CD4-positive, alpha-beta T cell treated with Interleukin-15 for 1 hour (primary cell): ENCODE measurements at places on chromosomes 5 and 9.

- no peak for DNase-seq
Measured at GRCh38 chr5:156375895-156376495, 49.0 kb downstream of the SGCD start.

GRCh38 chr5:139657363-139658321, 9.5 kb downstream of the CXXC5 start:
- DNase-seq: no peak

- no peak for DNase-seq
Measured at GRCh38 chr9:124780060-124780756, 3.3 kb downstream of the OLFML2A start.

DNA sequence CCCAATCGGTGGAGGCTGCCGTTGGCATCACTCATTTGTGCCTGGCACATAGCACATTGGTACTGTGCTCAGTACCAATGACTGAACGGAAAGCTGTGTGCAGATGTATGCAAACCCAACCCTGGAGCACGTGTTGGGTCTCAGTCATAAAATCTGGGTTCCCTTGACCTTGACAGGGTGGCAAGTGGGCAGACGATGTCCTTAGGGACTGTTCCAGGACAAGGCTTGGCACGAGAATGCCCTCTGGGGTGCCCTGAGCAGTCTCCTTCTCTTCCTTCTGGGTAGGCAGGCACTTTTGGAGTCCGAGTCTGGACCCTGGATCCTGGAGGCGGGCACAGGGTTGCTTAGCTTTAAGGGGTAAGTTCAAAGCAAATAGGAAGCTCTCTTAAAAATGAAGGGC, 75.8 kb downstream of the MACROH2A1 start:
- no peak for DNase-seq

DNA sequence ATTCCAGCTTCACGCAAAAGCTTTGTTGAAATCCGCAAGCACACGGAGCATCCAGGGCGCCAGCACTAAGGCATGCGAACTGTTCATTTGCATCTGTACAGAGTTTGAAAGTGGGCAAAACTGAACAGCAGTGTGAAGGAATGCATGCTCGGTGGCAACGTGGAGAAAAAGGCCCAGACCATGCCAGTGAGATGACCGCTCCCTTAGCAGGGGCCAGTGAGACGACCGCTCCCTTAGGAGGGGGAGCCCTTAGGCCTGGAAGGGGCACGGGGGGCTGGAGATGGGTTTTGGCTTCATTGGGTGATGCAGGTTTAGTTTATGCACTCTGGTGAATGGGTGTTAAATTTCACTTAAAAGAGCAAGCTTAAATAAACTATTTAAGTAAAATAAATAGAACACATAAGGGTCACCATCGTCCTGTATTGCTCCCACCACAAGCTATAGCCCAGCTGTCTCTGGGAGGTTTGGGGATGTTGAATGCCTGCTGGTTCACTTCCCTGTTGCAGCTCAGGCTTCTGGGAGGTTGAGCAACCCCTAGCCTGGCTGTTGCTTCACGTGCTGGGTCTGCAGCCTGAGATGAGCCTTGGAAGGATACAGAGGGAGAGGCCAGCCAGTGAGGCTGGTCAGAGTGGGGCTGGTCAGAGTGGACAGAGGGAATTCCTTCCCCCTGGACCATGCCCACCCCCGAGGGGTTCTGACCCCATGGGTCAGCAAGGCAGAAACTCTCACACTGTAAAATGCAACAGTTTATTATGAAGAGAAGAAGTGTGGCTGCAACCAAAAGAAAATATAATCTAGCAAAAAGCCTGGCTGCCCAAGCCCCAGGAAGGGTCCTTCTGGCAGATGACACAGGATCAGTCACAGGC, 4.6 kb upstream of the FCN1 start:
- peak; percentile 61 for DNase-seq

- no peak for DNase-seq
Measured at GRCh38 chr5:75654693-75655295, 43.5 kb downstream of the ANKDD1B start.

- DNase-seq: no peak
Measured at GRCh38 chr5:57662991-57663390, 180.4 kb upstream of the ACTBL2 start.

GRCh38 chr5:40409601-40410000, 270.1 kb upstream of the PTGER4 start:
- peak; percentile 63 for DNase-seq

DNA sequence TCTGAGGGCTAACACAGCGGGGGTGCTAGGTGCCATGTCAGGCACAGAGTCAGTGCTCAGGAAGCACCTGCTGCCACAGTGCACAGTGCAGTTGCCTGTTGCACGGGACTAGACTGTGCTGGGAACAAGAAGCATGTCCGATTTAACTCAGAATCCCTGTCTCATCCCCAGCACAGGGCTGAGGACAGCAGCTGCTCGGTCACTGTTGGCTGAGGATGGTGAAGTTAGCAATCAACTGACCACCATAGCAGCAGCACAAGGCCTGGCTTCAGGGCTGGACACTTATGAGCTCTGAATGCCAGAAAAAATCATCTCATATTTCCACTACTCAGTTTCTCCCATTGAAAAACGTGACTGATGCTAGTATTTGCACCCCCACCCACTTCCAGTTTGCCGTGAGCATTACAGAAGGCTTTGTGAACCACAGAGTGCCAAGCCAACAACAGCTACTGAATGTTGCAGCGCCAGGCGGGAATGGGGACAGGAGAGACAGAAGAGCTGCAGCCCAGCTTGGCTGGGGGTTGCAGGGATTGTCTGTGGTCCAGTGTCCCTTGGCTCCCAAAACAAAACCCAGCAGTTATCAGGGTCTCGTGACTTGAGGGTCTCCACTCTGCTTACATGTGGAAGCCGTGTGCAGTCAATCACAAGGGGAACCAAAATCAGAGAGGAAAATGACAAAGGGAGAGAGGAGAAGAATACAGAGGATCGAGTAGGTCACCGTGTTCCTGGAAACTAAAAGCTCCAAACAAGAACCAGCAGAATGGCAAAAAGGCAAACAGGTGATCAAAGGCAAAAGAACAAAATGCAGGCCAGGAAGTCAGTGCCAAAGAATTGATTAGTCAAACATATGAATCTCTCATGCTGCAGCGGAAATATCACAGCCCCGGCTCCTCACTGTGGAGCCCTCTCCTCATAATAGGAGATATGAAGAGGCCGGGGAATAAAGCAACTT, 155.6 kb downstream of the CRB2 start:
- no peak for DNase-seq

GRCh38 chr9:101592788-101593187, 2.0 kb downstream of the PPP3R2 start:
- no peak for DNase-seq

DNA sequence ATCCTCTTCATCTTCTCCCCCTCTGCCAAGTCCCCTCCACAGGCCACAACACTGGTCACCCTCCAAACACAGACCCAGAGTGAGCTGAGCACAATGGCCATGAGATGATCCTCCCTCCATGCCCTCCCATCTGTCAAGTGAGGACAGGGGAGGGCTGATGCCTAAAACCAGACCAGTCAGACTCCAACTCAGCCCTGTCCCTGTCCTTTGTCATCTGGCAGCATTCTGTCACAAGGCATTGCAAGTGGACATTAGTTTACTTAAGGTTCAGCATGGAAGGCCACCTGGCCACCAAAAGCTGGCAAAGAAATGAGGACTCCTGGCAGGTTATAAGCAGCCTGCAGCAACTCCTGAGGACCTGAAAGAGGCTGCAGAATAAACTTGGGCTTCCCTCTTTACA, 136.2 kb upstream of the SLC30A5 start:
- DNase-seq: no peak

DNA sequence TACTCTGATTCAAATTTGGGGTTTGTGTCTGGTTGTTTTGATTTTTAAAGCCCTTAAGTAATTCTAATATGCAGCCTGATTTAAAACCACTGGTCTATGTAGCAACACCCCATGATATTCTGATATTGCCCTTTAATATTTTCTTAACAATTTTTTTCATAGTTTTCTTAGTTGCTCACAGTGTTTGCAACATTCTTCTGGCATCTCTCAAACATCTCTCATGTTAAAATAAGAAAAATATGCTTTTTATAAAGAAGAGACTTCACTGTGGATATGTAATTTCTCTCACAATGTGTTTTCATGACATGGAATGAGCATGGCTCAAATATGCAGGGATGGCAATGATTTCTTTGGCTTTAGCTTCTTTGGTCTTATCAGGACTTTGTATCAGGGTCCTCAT, 183.7 kb downstream of the TAF11L14 start:
- no peak for DNase-seq

GRCh38 chr9:126454795-126455194, 128.2 kb downstream of the MVB12B start:
- DNase-seq: no peak

DNA sequence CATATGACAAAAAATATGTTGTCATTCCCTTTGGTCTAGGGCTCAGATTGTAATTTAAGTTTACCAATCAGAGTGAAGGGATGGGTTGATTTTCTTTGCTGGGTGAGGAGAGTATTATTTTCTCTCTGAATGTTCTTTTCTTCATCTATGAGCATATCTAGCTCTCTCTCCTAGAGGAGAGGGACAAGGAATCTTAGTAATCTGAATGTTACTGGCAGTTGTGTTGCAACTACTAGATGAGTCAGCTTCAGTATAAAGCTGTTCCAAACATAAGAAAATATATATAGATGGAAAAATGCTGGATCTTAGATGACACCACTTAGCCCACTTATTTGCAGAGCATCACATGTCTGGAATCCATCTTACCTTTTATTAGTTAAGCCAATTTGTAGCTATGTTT, 259.3 kb downstream of the TUSC1 start:
- DNase-seq: no peak

DNA sequence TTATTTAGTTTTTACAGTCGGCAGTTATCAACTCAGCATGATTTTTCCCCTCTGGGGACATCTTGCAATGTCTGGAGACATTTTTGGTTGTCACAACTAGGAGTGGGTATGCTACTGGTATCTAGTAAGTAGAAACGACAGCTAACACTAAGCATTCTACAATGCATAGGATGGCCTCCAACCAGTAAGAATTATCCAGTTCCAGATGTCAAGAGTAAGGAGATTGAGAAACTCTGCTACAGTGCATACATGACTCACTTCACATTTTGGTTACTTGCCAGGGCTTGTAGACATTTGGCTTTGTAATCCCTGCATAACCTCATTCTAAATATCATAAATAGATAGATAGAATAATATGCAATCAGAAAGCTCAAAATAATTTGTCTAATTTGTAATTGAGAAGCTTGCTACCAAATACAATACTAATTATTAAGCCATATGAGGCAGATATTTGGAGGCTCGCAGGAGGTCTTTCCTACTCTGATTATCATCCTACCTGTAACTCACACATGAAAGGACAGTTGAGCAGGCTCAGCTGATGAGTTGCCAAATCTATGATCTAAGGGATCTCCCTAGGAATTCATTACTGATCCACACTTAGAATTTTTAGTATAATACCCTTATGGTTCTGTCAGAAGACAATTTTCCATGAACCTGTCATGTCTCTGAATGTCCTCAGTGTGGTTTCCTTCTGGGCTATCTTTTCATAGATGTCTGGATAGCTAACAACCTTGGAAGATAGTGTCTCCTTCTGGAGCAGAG, 346.9 kb upstream of the TLE4 start:
- DNase-seq: no peak

GRCh38 chr9:126232461-126232860, 94.2 kb upstream of the MVB12B start:
- DNase-seq: no peak

DNA sequence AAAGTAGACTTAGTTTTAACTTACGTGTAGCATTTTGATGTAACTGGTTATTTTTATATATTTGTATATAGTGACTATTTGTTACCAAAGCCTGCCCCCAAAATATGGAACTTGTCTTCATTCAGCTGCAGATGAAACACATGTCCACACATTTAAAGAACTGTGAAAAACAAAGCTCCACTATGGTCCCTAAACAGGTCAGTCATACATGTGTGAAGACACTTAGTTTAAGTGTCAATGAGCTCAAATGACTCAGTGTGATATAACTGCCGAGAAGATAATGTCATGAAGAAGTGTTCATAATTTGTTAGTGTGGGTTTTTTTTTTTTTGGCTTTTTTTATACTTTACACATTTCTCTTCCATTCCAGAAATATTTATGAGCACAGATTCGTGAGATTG, 28.2 kb downstream of the HAVCR1 start:
- DNase-seq: no peak

GRCh38 chr5:151083081-151083676, 2.3 kb upstream of the TNIP1 start:
- peak; percentile 74 for DNase-seq
